ENCODE measurements at places on chromosomes 7 and 10.

DNA sequence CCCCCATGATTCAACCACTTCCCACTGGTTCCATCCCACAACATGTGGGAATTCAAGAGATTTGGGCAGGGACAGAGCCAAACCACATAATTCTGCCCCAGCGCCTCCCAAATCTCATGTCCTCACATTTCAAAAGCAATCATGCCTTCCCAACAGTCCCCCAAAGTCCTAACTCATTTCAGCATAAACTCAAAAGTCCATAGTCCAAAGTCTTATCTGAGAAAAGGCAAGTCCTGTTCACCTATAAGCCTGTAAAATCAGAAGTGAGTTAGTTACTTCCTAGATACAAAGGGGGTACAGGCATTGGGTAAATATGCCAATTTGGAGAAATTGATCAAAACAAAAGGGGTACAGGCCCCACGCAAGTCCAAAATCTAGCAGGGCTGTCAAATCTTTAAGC lies 272.9 kb downstream of the MAGI2 start:
- DNase-seq: no peak

DNA sequence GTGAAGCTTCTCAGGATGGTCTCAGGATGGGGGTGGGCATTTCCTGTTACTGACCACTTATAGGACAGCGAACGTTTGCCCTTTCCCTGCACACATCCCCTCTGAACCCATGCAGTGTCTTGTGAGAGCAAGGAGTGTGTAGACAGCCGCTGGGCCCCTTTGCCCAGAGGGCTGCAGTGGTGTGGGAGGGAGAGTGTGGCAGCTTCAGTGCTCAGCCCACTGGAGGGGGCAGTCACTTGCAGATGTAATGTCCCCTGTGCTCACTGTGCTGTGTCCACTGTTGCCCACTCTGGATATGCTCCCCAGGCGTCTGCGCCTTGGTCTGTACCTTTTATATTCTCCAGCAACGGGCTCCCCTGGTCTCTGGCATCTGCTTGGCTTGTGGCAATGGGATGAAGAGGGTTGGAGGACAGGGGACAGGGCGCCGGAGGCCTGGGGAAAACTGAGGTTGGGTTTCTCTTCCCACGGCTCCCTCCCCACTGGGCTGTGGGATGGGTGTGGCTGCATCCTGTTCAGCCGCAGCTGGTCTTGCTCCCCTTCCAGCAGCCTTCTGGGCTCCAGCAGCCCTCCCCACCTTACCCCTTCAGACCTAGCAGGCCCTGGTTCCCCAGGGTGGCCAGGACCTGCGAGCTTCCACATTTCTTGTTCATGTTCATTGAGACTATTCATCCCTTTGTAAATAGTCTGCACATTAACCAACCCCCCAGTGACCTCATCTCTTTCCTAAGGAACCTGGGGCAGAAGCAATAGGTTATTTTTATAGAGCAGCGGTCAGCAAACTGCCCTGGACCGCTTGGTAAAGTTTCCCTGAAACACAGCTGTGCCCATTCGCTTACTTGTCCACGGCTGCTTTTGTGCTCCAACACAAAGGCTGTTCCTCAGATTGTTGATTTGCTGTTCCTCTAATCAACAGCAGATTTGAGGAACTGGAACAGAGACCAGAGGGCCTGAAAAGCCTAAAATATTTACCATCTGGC lies 6.1 kb downstream of the ZNF789 start:
- DNase-seq: peak; percentile 55

GRCh38 chr10:13016426-13016825 lies 14.9 kb upstream of the CCDC3 start:
- no peak for DNase-seq

- DNase-seq: no peak
Measured at GRCh38 chr7:158683541-158683940, 21.1 kb downstream of the NCAPG2 start.

DNA sequence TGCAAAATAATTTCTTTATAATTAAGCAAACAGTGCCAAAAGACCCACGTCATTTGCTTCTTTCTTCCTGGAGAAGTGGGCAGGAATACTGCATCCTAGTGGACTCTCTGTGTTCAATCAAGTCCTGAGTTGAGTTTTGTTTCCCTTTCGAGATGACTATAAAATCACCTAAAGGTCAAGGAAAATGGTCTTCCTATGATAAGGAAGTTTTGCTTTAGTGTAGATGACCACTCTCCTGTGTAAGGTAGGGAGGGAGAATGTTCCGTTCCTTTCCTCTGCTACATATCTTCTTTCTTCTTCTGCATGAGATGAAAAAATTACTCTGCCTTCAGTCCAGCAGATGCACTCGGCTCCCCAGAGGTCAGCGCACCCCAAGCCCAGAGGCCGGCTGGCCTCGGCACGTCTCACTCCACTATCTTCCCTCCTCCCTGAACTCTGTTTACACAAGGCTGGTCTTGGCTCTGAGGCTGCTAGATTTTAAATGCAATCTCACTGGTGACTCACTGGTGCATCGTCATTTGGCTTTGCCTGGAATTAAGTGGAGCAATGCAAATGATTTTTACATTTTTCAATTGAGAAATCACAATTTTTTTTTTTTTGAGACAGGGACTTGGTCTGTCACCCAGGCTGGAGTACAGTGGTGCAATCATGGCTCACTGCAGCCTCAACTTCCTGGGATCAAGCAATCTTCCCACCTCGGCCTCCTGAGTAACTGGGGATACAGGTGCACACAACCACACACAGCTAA lies 18.6 kb upstream of the VDAC2 start:
- peak; percentile 86 for DNase-seq

- peak; percentile 91 for DNase-seq
Measured at GRCh38 chr10:80158598-80159127, 26.1 kb downstream of the PLAC9 start.

- no peak for DNase-seq
Measured at GRCh38 chr7:94031865-94032264, 27.7 kb upstream of the BET1 start.

GRCh38 chr10:110861930-110862649 lies 9.6 kb upstream of the PDCD4 start:
- DNase-seq: no peak

- no peak for DNase-seq
Measured at GRCh38 chr10:127215866-127216265, 19.5 kb upstream of the INSYN2A start.

DNA sequence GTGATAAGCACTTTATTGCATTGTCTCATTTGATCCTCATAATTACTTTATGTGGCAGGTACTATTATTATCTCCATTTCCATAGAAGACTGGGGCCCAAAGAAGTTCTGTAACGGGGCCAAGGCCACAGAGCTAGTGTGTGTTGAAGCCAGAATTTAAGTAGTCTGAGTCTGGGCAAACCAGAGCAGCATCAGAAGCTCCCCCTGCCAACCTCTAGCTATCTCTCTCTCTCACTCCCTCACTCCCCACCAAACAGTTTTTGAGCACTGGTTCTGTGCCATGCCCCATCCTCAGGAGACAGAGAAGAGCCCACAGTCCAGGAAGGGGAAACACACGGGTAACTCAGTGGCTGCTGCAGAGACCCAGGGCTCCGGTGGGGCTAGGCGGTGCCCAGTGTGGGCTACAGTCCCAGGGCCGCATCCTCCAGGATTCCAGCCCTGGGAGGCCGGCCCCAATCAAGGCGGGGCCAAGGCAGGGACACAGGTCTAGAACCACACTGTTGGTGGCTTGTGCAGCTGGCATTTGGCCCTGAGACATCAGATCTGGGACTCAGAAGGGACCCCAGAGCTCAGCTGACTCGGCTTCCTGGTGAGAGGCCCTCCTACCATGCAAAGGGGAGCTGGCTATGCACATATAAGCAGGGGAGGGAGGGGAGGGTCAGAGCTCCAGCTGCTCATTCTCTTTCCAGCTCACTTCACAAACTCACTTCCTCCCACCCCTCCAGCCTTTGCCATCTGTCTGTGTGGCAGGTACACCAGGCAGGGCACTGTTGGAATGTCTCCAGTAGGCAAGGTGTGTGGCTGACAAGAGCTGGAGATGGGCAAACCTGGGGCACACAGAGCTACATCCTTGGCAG lies 34.4 kb downstream of the COL13A1 start:
- DNase-seq: no peak

- DNase-seq: no peak
Measured at GRCh38 chr10:91344117-91344856, 65.9 kb upstream of the HECTD2 start.

DNA sequence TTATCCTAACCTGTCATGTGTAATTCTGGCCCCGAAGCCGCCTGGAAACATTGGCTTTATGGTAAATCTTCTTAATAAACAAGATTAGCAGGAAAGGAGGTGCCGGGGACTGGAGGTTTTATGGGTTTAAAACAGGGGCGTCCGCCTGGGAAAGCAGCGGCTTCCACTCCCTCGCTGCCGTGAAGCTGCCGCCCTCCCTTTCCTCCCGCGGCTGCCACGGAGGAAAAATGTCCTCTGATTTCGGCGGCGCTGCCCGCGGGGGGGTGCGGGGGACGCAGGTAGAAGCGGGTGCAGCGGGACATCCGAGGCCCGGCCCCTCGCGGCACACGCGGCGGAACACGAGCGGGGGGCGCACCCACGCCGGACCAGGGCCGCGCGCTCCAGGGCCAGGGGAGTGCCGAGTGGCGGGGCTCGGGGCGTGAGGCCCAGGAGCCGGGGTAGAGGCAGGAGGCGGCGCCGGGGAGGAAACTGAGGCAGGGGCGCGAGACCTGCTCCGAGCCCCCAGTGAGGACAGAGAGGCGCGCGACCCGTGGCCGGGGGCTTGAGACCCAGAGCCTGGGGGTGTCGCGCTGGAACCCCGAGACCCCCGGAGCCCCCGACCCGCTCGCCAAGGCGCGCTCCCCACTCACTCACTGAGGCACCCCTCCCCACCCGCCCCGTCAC lies 993 bp downstream of the PTPRN2 start:
- no peak for DNase-seq

DNA sequence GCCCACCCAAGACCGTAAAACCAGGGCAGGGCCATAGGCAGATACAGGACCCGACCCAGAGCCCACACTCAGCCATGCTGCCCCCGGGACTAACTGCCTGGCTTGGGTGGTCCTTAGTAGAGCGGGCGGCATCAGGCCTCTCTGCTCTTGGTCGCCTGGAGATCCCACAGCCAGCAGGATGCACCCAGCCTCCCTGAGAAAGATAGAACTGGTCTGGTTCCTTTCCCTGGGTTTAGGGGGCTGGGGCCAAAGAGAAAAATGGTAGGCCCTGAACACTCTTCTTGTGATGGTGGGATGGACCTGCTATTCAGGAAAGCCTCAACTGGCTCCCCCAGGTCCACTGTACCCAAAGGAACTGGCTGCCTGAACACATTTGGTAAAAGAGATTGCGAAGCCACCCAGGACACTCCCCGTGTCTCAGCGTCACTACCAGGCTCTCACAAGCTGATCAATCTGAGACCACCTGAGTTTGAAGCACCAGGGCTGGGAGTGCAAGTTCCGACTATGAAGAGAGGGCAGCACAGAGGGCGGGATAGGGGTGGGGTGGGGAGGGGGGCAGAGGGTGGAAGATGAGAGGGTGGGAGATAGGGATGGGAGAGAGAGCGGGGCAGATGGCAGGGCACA lies 591.5 kb downstream of the DNAJB6 start:
- no peak for DNase-seq

GRCh38 chr7:148173369-148173768 lies 417.2 kb upstream of the C7orf33 start:
- no peak for DNase-seq

- DNase-seq: no peak
Measured at GRCh38 chr10:103842605-103843004, 12.8 kb downstream of the SH3PXD2A start.

GRCh38 chr7:32258265-32258664 lies 188.1 kb upstream of the PDE1C start:
- DNase-seq: no peak

DNA sequence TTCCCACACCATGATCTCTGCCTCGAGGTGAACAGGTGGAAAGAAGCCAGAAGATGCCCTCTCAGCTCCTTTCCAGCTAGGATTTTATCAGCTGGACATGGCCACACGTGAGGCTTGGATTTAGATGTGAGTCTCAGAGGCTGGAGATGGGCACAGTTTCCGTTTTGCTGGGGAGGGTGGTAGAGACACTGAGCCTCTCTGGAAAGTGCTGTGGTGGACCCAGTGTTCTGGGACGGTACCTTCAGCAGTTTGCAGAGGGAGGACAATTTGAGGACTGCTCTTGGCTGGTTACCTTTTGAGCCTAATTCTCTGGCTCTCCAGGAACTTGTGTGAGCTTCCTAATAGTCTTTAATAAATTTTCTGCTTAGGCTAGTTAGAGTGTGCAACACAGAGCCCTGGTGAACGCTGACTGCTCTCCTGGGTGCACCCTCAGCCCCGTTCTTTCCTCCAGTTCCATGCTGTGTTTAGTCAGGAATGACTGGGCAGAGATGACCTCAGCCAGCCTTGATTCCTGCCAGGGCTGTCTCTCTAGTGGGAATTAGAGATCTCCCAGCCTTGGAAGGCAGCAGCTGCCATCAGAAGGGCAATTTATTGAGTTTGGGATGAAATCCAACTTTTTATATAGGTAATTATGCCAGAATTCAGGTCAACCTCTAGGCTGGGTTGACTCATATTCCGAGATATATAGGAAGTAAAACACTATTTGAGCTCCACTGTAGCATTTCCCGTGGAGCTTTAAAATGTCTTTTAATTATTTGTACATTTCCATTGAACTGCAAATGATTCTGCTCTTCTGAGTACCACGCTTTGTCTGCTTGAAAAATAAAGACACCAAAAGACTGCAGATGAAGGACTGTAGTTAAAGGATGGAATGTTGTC lies 103.9 kb downstream of the GATA3 start:
- no peak for DNase-seq

- DNase-seq: peak; percentile 80
Measured at GRCh38 chr7:157234271-157234670, 95.5 kb downstream of the UBE3C start.

DNA sequence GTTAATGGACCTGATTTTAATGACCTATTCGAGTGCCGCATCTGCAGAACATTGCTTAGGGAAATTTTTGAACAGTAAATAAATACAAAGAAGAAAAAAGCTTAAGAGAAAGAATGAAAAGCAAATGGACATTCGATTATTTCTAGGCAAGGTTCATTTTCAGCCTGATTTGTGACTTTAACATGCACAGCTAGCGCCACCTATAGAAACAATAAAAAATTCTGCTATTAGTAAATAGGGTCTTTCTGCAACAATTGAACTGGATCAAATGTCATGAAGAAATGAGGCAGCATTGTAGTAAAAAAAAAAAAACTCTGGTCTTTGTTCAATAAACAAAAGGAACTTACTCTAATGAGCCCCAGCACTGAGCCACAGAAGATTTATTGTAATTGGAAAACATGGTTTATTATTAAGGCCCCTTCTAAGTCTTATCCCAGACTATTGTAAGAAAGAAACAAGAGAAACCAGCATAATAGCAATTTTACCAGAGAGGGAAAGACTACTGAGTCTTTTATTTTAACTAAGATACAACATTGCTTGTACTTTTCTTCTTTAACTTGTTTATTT lies 41.4 kb upstream of the GHITM start:
- DNase-seq: peak; percentile 44

GRCh38 chr7:116150588-116150987 lies 59.8 kb upstream of the TES start:
- no peak for DNase-seq

- peak; percentile 20 for DNase-seq
Measured at GRCh38 chr7:131302876-131303707, 24.6 kb upstream of the MKLN1 start.
